ENCODE measurements at places on chromosomes 3 and 15. TPM values are rescaled to one million over a fixed set of nuclear protein-coding genes. Genes with fewer than 3 reads are reported as not detected.

DNA sequence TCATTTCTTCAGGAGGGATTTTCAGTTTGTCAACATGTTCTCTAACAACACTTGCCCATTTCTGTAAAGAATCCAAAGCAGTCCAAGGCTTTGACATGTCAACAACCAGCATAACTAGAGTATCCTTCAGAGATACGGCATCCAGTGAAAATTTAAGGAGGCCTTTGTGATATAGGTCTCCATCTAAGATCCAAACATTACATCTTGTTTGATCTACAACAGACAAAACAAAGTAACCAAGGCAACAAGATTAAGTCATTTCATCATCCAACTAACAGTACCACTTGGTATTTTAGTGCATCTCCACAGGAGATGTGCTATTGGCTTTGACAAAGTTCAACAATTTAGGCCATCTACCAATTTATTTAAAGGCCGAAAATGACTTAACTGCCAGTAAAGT, 25.8 kb downstream of the DYNC1LI1 start:
- H3K4me3 ChIP-seq = no peak overlapping the region
- DNase-seq = no peak
- H3K27ac ChIP-seq = no peak overlapping the region
- peaks cover 4% of the 10 kb centered on the region for H3K4me1 ChIP-seq
- H3K27me3 ChIP-seq = no peaks in the 10 kb centered on the region

- H3K27me3 ChIP-seq = no peaks in the 10 kb centered on the region
- H3K36me3 ChIP-seq = no peaks in the 10 kb centered on the region
- no peak for DNase-seq
- no peak overlapping the region for H3K27ac ChIP-seq
- no peaks in the 10 kb centered on the region for H3K4me1 ChIP-seq
- no peak overlapping the region for H3K4me3 ChIP-seq
Observed at GRCh38 chr3:134974624-134975023, 179.6 kb downstream of the EPHB1 start.

GRCh38 chr3:192642651-192643050, 84.7 kb downstream of the FGF12 start:
- H3K4me3 ChIP-seq = no peak overlapping the region
- no peak for DNase-seq

DNA sequence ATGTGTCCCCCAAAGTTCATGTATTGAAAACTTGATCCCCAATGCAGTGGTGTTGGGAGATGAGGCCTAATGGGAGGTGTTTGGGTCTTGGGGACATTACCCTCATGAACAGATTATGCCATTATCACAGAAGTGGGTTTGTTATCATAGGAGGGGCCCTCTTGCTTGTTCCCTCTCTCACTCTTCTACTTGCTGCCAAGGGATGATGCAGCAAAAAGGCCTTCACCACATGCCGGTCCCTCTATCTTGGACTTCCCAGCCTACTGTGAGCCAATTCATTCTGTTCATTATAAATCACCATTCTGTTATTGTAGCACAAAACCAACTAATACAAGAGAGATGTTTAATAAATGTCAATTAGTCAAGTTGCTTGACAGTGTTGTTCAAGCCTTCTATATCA, 47.2 kb downstream of the FAM227B start:
- no peak overlapping the region for H3K4me3 ChIP-seq
- peaks cover 2% of the 10 kb centered on the region for H3K4me1 ChIP-seq
- no peaks in the 10 kb centered on the region for H3K27me3 ChIP-seq
- peaks cover 1% of the 10 kb centered on the region for H3K36me3 ChIP-seq
- H3K27ac ChIP-seq = no peak overlapping the region

DNA sequence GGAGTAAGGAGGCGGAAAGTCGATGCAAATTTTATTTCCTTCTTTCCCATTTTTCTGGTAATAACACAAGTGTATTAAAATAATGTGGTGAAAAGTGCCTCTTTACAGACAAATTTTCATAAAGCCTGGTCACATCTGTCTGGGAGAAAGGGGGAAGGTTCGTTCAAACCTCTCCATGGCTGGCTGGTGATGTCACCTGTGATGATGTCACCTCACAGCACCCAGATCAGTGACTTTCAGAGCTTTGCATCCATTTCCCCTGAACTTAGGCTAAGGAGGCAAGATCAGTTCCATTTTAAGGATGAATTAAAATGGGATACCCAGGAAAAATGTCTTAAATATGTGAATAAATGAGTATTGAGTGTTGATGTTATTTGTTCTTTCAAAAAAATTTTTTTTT, 34.1 kb downstream of the ATP10A start:
- no peak overlapping the region for H3K27ac ChIP-seq
- DNase-seq = no peak
- no peaks in the 10 kb centered on the region for H3K27me3 ChIP-seq
- H3K4me3 ChIP-seq = no peak overlapping the region

GRCh38 chr3:55654123-55654760, 167.1 kb upstream of the WNT5A start:
- H3K36me3 ChIP-seq = no peaks in the 10 kb centered on the region
- H3K4me3 ChIP-seq = no peak overlapping the region
- H3K27me3 ChIP-seq = no peaks in the 10 kb centered on the region
- no peak overlapping the region for H3K27ac ChIP-seq

The PTX3 gene
- total RNA-seq = not detected

The PLA2G4E gene
- not detected for total RNA-seq

The SLC22A14 gene
- total RNA-seq = not detected

The PLCB2 gene
- total RNA-seq = 95.7 TPM

The TMC3 gene
- not detected for total RNA-seq
